Fibroblast of lung (primary cell): ENCODE measurements at places on chromosomes 12 and 14. TPM values are rescaled to one million over a fixed set of nuclear protein-coding genes. Genes with fewer than 3 reads are reported as not detected.

- no peak for DNase-seq
Measured at GRCh38 chr12:11768233-11768965, 118.9 kb downstream of the ETV6 start.

DNA sequence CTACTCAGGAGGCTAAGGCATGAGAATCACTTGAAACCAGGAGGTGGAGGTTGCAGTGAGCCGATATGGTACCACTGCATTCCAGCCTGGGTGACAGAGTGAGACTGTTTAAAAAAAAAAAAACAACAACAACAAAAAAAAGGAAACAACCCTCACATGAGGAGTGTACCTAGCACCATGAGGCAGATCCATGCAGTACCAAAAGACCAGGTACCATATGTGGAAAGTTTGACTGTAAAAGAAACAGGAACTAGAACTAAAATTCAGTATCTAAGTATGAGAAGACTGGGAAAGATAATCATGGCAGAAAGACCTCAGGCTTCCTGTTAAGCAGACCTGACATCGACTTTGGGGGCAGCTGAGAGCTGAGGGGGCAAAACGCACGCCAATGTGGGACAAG, 55.1 kb downstream of the TRAFD1 start:
- no peak for DNase-seq

DNA sequence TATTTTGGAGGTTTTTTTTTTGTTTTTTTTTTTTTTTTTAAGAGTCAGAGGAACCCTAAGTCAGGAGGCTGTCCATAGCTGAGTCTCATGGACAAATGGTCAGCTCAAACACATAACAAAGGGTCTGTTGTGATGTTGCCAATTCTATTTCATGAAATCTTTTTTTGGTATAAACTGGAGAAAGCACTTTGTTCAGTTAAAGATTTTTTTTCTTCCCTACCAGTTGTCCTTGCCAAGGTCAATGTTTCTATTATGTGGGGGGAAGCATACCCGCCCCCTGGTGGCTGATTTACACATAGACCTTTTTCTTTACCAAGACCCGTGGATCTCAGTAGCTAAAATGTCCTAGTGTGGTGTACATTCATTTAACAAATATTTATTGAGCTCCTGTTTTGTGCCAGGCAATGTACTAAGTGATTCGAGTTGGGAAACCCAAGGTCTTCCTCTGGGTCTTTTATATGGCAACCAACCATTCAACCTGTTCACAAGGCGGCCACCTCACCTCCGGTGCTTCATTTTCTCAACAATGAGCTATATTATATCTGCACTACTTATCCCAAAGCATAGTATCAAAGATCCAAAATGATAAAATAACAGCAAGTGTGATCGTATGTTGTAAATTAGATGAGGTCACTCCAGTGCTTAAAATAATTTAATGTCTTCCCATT, 214.5 kb downstream of the PAH start:
- peak; percentile 50 for DNase-seq

- no peak for DNase-seq
Measured at GRCh38 chr12:26156201-26156871, 31.5 kb upstream of the BHLHE41 start.

DNA sequence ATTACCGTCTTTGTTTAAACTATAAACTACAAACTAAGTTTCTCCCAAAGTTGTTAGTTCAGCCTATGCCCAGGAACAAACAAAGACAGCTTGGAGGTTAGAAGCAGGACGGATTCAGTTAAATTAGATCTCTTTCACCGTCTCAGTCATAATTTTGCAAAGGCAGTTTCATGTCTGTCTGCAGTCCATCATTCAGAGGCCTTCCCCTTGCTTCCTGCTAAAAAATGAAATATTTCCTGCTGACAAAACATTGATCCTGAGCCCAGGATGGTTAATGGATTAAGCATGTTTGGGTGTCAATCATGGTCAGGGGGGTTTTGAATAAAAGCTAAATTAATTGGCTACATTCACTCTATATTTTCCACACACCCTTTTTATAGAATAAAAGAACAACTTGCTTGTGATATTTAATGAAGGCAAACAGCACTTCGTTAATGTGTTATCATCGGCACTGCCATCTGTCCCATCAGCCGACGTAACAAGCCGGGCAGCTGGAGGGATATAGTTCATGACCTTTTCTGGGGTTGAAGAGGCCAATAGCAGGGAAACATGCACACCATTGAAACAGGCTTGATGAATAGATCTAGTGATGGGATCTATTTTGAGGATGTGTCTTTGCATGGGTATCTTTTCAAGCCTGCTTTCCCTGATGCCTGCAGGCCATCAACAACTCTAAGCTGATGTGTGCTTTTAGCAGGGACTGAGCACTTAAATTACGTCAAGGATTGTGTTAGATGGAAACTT, 521.3 kb upstream of the TMEM132C start:
- no peak for DNase-seq

- DNase-seq, result no peak
Measured at GRCh38 chr12:65269603-65270002, 8.9 kb upstream of the MSRB3 start.

DNA sequence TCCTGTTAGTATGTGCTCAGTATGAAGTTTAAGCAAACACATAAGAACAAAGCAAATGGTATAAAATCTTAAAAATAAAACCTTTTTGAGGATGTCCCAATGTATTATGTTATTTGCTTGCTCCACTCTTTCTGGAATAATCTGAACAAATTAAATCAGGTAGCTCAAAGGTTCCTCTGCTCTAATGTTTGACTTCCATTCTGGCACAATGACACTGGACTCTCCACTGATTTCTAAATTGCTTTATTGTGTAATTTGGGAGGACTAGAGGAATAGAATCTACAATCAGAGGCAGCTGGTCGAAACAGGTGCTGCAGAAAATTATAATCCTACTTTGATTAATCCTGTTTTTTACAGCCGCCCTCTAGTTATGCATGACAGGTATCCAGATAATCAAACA, 523.7 kb upstream of the FOXG1 start:
- DNase-seq, result no peak

- peak; percentile 32 for DNase-seq
Measured at GRCh38 chr12:79661629-79662028, 29.1 kb downstream of the PAWR start.

DNA sequence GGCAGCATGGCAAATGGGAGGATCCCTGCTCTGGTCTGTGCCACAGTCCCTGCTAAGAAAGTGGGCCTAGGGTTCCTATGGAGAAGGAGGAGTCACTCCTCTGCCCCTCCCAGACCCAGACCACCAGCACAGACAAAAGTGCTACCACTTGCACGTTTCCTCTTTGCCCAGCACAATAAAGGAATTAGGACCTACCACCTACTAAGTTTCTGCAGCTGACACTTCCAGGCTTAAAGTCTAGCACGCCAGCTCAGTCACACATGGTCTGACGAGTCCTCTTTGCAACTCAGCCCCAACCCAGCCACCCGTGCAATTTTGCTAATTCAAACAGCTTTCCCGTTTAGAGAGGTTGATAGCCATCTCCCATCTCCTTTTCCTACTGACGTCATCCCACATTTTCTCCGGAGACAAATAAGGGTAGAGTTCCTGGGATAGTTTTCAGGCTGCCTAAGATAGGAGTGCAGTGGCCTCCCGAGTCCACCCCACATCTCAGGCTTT, 66.2 kb upstream of the PTGR2 start:
- peak; percentile 96 for DNase-seq

DNA sequence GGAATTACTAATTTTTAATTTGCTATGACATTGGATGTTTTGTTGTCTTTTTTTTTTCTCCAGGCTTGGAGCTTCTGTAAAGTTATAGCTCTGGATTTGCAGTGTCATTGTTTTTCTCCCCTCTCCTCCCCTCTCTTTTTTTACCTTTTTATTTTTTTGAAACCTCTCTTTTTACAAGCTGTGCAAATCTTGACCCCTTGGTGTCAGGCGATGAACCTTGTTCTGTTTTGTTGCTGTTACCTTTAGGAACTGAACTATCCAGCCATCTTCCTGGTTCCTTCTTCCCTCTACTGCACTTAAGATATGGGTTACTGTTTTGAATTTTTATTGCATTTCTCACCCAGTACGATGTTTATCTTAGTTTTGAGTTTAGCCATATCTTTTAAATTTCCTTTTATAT, 13.7 kb downstream of the KTN1 start:
- DNase-seq, result no peak

DNA sequence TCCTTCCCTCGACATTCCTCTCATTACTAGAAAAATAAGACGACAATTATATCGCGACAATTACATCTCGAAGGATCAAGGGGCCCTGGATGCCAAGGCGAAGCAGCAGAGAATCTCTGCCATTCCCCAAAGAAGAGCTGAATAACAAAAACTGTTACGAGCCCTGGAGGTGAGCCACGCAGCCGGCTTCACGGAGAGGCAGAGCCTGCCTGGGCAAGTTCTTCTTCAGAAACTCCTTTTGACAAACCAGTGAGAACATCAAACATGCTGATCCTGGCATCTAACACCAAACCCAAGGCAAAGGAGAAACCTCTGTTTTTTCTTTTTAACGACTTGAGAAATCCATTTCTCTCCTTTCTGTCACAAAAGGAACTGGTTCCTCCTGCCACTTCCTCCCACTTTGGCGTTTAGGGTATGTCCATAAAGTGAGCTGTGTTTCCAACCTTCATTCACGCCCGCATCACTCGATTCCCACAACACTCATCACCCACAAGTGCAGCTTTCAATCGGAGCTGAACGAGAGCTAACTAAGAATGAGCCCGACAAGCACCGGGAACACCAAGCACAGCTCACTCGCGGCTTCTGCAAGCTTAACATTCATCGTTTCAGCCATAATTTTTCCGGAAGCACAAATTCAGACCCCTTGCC, 21.5 kb downstream of the CCDC88C start:
- peak; percentile 18 for DNase-seq

GRCh38 chr14:71273366-71273765, 366.1 kb downstream of the PCNX1 start:
- no peak for DNase-seq

GRCh38 chr14:76701981-76702380, 59.3 kb upstream of the VASH1 start:
- no peak for DNase-seq

DNA sequence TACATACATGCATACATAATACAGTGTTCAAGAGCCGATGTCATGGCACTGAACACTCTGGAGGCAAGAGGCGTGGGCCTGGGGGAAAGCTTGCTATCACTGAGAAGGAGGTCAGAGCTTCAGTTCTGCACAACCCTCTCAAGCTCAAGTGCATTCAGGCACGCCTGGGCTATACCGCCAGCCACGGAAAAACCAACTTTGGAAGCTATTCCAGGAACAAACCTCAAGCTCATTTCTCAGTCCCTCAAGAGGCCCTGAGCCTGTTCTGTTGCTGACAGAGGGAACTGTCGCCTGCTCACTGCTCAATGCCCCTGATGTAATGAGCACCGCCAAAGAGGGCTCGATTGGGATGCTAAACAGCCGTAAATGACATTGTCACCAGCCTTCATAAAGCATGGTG, 9.2 kb downstream of the NOS1 start:
- DNase-seq, result no peak

GRCh38 chr14:102868956-102869547, 53.4 kb upstream of the AMN start:
- no peak for DNase-seq

DNA sequence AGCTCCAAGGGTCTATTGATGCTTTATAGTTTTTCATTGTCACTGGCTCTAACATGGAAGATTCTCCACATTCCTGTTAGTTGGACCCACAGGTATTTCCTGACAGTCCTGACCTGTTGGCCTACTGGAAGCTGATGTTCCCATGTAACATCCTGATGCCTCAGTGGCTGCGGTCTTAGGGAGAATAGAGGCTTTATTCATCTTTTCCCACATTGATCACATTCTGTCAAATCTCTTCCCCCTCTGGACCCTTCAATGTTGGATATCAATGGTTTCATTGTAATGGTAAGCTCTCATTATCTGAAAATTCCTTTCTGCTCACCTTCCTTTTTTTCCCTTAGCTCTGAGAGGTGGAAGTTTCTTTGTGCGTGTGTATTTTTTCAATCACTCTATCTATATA, 280.9 kb upstream of the TBX3 start:
- no peak for DNase-seq

DNA sequence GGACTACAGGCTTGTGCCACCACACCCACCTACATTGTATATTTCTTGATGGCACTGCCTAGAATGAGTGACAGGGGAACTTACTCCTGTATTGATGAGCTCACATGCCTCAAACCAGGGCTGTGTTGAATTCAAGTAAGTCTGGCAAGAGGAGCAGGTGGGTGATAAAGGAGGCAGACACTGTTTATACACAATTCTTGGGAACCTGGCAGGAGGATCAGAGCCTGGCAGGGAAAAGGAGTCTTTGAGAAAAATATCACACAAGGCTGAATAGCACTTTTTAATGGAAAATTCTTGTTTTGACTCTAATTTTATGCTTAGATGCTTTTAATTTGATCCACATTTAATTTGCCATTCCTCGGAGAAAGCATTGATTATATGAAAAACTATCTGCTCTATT, 293.1 kb upstream of the NPAS3 start:
- no peak for DNase-seq

DNA sequence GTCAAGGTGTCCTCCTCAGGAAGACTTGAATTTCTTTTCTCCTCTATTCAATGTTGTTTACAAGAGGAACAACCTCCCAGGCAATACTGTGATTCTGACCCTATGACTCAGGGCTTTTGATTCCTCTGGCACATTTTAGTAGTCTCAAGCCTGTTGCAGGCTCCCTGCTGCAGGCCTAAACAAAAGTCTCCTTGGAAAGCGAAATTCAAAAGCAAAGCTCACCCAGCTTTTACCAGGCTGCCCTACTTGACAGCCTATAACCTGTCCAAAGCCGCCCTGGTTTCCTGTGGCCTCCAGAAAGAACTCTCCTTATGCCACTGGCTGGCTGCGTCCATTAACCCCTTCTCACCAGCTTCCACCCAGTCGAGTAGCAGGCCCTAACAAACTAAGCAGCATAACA, 11.6 kb downstream of the FGD6 start:
- peak; percentile 89 for DNase-seq

GRCh38 chr14:65238456-65238855, 136.1 kb upstream of the MAX start:
- DNase-seq, result peak; percentile 93

Gene POTEM
- total RNA-seq, result not detected in 2 replicates

Gene TXNRD1
- total RNA-seq, result 737 and 1,000 TPM in 2 replicates

Gene MYF6
- under 0.01 TPM in 1 of 2 replicates, not detected in the other for total RNA-seq

Gene JAG2
- total RNA-seq, result 1.8 TPM in 2 replicates

Gene OS9
- total RNA-seq, result 170 and 260 TPM in 2 replicates

Gene EPYC
- not detected in 2 replicates for total RNA-seq

Gene GALNT8
- under 0.01 TPM in 2 replicates for total RNA-seq

Gene SIX4
- 9.2 and 18.3 TPM in 2 replicates for total RNA-seq

Gene FGF6
- total RNA-seq, result not detected in 2 replicates

Gene RPS6KL1
- total RNA-seq, result 0.26 and 1.2 TPM in 2 replicates

Gene CCDC85C
- total RNA-seq, result 2.6 and 9.6 TPM in 2 replicates
